Activated gamma-delta T cell (primary cell): ENCODE measurements at places on chromosomes 2 and 18.

DNA sequence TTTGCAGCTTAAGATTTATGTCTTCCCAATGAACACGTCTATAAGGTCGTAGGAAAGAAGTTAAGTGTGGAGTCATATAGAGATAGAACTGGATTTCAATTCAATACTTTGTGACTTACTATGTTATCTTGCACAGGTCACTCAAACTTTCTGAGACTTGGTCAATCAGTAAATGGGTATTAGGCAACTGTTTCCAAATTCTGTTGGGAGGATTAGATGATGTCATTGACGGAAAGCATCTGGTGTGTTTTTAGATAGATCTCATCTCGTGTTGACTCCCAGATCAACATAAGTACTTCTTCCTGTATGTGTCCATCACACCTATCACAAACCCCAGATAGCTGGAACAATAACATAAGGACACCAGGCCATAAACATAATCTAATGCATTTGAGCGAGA, 771.1 kb upstream of the FANCL start:
- DNase-seq: no peak

- DNase-seq: no peak
Observed at GRCh38 chr2:27021253-27022049, 11.3 kb upstream of the TMEM214 start.

GRCh38 chr2:205403244-205403825, 279.0 kb upstream of the NRP2 start:
- DNase-seq: no peak

GRCh38 chr2:189829102-189829833, 45.0 kb downstream of the PMS1 start:
- no peak for DNase-seq

DNA sequence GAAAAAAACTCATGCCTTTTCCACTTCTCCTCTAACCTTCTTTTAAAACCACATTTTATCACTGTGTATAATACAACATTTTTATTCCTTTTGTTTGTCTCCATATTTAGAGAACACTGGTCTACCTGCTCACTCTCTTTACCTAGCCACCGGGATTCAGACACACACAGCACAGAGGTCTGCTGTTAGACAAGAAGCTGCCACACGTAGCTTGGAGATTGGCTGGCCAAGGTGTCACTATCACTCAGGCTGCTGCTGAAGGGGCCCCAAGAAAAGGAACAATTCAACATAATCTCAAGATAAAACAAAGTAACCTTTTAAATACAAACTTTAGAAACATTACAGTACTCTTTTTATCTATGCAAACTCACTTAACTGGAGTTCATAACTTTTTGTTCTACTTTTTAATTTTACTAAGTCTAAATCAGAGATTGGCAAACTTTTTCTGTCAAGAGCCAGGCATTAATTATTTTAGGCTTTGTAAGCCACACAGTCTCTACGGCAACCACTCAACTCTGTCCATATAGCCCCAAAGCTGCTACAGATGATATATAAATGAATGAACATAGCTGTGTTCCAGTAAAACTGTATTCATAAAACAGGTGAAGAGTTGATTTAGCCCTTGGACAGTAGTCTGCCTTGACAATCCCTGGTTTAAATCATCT, 25.8 kb downstream of the FEZ2 start:
- DNase-seq: no peak

- no peak for DNase-seq
Observed at GRCh38 chr2:175253871-175254270, 72.4 kb upstream of the ATP5MC3 start.

GRCh38 chr2:161825429-161825828, 201.2 kb downstream of the SLC4A10 start:
- no peak for DNase-seq

GRCh38 chr2:222302178-222303018, 3.6 kb upstream of the PAX3 start:
- DNase-seq: no peak
